ENCODE measurements at places on chromosomes 4 and X.
A peak's percentile ranks its signal among the peaks of the same experiment; 100 is the strongest.

DNA sequence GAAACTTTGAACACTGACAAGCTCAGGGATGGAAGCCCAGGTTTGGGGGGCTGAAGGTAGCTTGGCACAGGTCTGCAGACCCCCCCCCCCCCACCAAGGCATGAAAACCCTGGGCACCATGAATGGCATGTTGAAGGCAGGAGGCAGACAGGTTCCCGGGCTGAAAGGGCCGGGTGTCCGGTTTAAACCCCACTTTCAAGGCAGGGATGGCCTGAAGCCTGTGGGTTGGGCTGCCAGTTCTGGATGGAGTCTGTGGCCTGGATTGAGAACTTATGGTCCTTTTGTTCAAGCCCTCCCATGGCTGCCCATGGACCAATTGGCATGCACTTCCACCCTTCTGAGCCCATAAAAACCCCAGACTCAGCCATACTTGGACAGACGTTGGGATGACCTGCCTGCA is 616.9 kb downstream of the ADGRL3 start:
- no peaks in the 10 kb centered on the region for H3K4me1 ChIP-seq
- H3K27me3 ChIP-seq, result no peaks in the 10 kb centered on the region
- no peaks in the 10 kb centered on the region for H3K36me3 ChIP-seq

DNA sequence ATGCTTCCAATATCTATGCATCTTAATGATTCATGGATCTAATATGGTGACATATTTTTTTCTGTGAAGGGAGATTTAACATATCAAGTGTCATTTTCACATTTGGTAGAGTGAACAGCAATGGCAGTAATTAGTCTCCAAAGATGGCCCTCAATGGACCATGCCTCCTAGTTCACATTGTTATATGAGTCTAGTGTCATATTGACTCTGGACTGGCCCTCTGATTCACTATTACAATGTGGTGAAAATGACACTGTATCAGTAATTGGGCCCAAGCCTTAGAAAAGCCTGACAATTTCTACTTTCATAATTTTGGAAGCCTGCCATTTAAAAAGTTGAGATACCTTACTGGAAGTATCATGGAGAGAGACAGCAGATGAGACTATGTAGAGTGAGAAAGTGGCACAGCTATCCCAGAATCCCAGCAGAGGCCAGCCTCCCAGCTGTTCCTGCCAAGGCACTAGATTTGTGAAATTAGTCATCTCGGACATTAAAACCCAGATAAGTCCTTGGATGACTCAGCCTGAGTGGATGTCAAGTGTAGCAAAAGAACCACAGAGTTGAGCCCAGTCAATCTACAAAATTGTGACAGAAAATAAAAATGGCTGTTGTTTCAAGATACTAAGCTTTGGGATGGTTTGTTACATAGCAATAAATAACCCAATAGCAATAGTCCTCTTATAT is 68.4 kb downstream of the ARHGEF38 start:
- no peak overlapping the region for H3K4me3 ChIP-seq
- H3K27me3 ChIP-seq, result peaks cover 1% of the 10 kb centered on the region
- no peaks in the 10 kb centered on the region for H3K4me1 ChIP-seq
- no peak overlapping the region for H3K27ac ChIP-seq
- DNase-seq, result no peak

- no peak for DNase-seq
- H3K27ac ChIP-seq, result no peak overlapping the region
- no peaks in the 10 kb centered on the region for H3K4me1 ChIP-seq
- H3K4me3 ChIP-seq, result no peak overlapping the region
- no peaks in the 10 kb centered on the region for H3K36me3 ChIP-seq
These were observed 77.2 kb upstream of the SLC34A2 start for GRCh38 chr4:25578432-25578831.

GRCh38 chr4:114642173-114642780 is 43.7 kb downstream of the UGT8 start:
- no peak overlapping the region for H3K27ac ChIP-seq
- no peaks in the 10 kb centered on the region for H3K4me1 ChIP-seq
- H3K4me3 ChIP-seq, result no peak overlapping the region
- DNase-seq, result no peak
- H3K27me3 ChIP-seq, result no peaks in the 10 kb centered on the region

DNA sequence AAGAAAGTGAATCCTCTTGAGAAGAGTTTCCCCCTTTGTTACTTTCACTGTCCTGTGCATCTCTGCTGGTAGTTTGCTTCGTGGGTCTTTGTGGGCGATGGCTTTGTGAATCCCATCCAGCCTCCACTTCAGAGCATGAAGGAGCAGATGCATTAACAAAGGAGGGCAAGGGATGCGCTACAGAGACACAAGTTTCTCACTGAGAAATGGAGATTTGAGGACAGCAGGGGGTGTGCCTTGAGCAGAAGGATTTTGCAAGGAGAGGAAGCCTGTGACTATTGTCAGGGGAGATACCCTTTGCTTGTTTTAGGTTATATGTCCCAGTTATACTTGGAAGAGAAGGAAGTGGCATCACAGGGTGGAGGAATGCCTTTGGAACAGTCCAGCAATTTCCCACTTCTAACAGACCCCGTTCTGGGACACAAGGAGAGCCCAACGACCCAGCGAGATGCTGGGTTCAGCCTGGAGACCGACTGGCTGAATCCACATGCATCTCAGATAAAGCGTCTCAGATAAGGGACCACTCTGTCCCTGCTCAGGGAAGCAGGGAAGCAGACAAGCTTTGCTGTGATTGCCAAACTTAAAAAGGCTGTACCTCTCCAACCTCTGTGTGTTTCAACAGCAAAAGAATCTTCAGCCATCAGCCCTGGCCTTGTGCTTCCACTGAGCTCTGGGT is 314.6 kb upstream of the GATB start:
- H3K36me3 ChIP-seq, result no peaks in the 10 kb centered on the region
- H3K27ac ChIP-seq, result no peak overlapping the region

DNA sequence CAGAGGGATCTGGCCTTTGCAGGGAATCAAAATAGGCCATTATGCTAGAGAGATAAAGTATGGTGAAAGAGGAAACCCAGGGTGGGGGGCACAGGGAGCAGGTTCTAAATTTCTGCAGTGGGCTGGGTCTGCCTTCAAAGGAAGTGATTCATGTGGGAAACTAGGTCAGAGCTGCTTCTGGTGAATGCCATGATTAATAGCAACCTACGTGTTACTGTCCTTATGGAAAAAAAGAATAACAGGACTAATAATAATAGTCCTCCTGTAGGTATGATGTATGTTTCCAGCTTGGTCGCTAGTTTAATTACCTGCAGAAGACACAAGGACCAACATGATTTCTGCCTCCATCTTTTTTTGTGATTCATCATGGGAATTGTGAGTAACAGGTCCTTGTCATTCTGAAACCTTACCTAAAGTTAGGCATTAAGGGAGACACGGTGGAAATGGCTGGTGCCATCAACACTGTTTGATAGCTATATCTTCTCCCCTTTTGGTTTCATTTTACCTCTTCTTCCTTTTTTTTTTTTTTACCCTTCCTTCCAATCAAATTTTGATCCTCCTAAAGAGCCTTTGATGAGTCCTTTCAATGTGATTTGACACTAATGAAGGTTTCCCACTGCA is 180.4 kb downstream of the CPEB2 start:
- no peaks in the 10 kb centered on the region for H3K27me3 ChIP-seq
- H3K4me3 ChIP-seq, result peak overlapping the region; percentile 35
- no peaks in the 10 kb centered on the region for H3K36me3 ChIP-seq
- H3K4me1 ChIP-seq, result peaks cover 24% of the 10 kb centered on the region

- H3K4me1 ChIP-seq, result no peaks in the 10 kb centered on the region
- DNase-seq, result no peak
- no peak overlapping the region for H3K27ac ChIP-seq
- no peaks in the 10 kb centered on the region for H3K36me3 ChIP-seq
- no peaks in the 10 kb centered on the region for H3K27me3 ChIP-seq
These were observed 71.1 kb downstream of the CCSER1 start for GRCh38 chr4:90198086-90198847.

- DNase-seq, result no peak
- H3K4me1 ChIP-seq, result no peaks in the 10 kb centered on the region
These were observed 964.8 kb upstream of the SLIT2 start for GRCh38 chr4:19286924-19287323.

GRCh38 chr4:104436542-104436941 is 58.2 kb downstream of the CXXC4 start:
- H3K27ac ChIP-seq, result no peak overlapping the region
- H3K4me1 ChIP-seq, result no peaks in the 10 kb centered on the region
- no peak overlapping the region for H3K4me3 ChIP-seq
- H3K36me3 ChIP-seq, result no peaks in the 10 kb centered on the region

- H3K4me3 ChIP-seq, result no peak overlapping the region
- no peaks in the 10 kb centered on the region for H3K4me1 ChIP-seq
- no peak for DNase-seq
- no peaks in the 10 kb centered on the region for H3K36me3 ChIP-seq
- H3K27ac ChIP-seq, result no peak overlapping the region
These were observed 83.9 kb downstream of the ATXN3L start for GRCh38 chrX:13235930-13236329.

DNA sequence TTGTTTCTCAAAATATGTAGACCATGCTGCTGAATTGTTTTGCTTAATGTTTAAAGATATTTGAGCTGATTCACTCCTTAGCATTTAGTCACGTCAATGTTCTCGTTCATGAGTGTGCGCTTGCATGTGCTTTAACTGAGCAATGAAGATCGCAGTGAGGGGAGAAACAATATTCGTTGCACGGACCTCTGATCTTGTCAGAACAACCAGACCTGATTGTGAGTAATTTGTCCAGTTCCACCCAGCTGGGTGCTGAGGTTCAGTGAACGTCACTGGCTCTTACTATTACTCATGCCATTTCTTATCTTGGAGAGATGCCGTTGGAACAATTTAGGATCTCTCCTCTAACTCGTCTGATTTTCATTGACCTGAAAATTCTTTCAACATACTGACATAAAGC is 15.0 kb upstream of the PRKX start:
- no peak for DNase-seq
- no peak overlapping the region for H3K4me3 ChIP-seq
- no peak overlapping the region for H3K27ac ChIP-seq
- H3K4me1 ChIP-seq, result no peaks in the 10 kb centered on the region

GRCh38 chr4:120761070-120761469 is 161.5 kb downstream of the PRDM5 start:
- H3K36me3 ChIP-seq, result no peaks in the 10 kb centered on the region
- peaks cover 7% of the 10 kb centered on the region for H3K27me3 ChIP-seq
- no peaks in the 10 kb centered on the region for H3K4me1 ChIP-seq
- no peak for DNase-seq

Measured in activated CD4-positive, alpha-beta memory T cell treated with anti-CD3 and anti-CD28 coated beads for 36 hours (primary cell).